Small intestine (tissue), 16 donors: ENCODE measurements at places on chromosomes 12 and 14. TPM values are rescaled to one million over a fixed set of nuclear protein-coding genes. Genes with fewer than 3 reads are reported as not detected.

DNA sequence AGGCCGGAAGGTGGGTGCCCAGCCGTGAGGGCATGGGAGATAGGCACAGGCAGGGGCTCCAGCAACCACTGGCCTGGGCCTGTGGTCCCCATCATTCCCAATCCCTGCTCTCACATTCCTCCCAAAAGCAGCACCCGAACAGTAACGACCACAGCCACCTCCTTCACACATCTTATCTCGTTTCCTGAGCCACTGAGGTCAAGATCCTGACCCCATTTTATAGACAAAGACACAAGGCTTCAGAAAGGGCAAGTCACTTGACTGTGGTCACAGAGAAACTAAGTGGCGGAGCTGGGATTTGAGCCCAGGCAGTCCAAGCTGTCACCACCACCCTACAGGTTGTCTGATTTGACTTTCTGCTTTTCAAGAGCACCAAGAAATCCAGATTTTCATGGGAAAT lies 38.9 kb downstream of the DTX1 start:
- no peak for DNase-seq

DNA sequence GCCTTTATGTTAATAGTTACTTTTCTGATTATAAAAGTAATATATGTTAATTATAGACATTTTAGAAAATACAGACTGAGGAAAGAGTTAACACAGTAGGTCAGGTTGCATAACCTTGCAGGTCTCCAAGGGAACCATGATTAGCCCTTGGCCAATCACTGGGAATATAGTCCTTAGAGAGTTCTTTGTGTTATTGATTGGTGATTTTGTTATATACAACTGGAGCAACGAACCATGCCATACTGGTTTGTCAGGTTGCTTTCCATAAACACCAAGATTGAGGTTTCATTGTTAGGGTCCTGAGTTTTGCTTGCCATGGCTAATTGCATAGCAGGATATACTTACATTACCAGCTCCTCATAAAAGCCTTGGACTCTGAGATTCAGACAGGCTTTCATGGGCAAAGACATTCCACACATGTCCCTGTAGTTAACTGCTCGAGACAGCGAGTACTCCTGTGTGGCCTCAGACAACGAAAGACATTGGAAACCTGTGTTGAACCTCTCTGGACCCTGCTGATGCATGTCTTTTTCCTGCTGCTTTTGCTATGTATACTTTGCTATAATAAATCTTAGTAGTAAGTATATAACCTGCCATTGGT lies 33.7 kb downstream of the MAPK1IP1L start:
- peak; percentile 54 for DNase-seq

- no peak for DNase-seq
Measured at GRCh38 chr14:100715332-100715731, 11.4 kb upstream of the DLK1 start.

DNA sequence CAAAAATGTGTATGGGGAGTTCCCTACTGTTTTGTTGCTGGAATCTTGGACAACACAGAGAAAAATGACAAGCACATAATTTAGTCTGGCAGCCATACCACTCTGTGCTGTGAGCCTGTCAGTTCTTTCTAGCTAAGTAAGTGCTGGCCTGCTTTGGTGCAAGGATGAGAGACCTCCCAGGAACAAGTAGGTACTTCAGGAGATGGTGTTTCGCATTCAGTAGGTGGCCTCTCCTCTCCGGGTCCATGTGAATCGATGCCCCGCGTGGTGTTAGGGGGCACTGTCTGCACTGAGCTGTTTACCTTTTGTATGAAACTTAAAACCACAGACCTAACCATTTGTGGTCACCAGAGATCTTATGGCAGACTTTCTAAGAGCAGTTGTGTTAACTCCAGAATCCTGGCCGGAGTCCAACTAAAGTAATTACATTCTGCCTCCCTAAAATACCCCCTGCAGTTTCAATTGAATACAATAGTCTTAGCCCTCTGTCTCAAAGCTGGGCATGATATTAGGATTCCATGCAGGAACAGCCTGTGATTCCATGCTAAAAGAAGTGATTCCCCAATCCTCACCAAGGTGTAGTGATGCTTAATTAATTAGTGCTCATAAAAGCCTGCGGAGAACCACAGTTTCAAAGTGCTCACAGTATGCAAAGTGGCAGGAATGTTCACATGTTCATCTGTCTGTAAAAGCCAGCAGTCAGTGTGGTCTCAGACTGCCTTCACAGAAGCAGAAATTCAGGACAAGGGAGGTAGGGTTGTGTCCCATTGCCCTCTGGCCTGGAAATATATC lies 64.2 kb downstream of the LLPH start:
- DNase-seq: no peak

GRCh38 chr12:86663173-86663572 lies 407.0 kb upstream of the MGAT4C start:
- DNase-seq: no peak

DNA sequence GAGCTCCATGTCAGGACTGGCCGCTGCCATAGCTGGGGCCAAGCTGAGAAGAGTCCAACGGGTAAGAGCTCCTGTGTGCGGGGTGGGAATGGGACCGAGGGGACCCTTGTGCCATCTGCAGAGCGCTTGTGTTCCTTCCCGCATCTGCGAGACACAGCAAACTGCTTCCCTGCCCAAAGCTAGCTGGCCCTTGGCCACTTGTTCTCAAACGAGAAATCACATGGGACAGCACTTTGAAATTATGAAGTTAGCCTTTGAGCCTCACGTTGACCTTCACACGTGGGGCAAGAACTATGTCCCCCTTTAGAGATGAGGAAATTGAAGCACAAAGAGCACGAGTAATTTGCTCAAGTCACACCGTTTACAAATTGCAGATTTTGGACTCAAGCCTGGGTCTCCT lies 30.8 kb downstream of the DEGS2 start:
- DNase-seq: no peak

DNA sequence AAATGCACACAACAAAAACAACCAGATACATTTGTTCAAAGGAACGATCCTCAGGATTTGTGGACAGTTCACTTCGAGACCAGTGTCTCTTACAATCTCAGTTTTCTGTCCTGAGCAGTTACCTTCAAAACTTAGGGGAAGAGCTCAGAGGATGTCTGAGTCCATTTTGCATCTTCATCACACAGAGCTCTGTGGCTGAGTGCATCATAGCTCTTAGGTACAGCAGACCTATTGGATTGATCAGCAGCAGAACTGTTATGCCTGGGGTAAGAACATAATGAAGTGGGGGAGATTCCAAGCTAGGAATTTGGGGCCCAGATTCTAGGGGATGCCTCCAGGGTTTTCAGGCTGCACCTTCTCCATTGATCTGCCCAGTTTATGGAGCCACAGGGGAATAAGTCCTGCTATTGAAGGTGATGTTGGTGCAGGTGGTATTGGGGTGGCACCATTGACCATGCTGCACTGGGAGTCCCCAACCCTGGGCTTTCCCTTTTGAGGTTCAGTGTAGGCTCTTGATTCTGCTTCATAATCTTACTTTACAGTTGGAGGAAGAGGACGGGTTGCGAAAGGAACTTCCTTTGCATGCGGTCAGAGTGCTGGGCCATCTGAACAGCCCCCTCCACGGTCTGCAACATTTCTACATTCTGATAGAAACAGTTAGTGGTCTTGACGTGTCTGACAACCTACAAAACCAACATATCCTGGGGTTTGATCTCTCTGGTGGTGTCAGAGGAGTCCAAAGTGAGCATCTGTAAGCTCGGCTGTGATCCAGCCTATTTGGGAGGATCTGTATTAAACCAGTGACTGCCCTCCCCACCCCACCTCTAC lies 112.8 kb downstream of the CHST11 start:
- DNase-seq: no peak

The GARIN6 gene
- not detected for polyA plus RNA-seq

The MYF5 gene
- polyA plus RNA-seq: not detected

The INSM2 gene
- polyA plus RNA-seq: 0.01 TPM

The SLC10A1 gene
- 0.04 TPM for polyA plus RNA-seq

The INHBC gene
- polyA plus RNA-seq: 0.03 TPM

The SLC8A3 gene
- 0.24 TPM for polyA plus RNA-seq

The VSIG10 gene
- polyA plus RNA-seq: 89.7 TPM

The RPL10L gene
- polyA plus RNA-seq: not detected
